ENCODE measurements at places on chromosomes 5 and 9.

DNA sequence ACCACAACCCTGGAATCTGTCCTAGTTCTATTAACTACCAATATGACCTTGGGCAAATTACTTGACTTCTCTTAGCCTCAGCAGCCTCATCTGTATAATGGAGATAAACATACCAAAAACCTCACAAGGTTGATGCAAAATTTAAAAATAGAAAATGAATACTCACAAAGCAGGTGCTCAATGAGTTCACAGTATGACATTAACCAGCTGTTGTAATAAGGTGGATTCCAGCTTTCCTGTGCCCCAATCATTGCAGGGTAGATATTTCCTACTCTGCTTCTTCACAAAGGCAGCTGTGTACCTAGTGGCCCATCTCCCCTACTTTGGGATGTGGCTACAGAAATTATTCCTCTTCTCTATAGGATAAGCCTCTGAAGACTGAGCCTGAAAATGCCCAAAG, 8.8 kb downstream of the HTR4 start:
- no peak for DNase-seq

DNA sequence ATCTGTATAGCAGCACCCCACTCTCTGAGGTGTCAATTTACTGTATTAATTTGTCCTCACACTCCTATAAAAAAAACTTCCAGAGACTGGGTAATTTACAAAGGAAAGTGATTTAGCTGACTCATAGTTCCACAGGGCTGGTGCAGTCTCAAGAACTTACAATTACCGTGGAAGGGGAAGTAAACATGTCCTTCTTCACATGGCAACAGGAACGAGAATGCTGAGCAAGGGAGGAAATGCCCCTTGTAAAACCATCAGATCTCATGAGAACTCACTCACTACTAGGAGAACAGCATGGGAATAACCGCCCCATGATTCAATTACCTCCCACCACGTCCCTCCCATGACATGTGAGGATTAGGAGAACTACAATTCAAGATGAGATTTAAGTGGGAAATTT, 602.6 kb downstream of the MTRR start:
- DNase-seq, result no peak

- DNase-seq, result peak; percentile 47
These were observed 24.6 kb downstream of the GFPT2 start for GRCh38 chr5:180328296-180329137.

- no peak for DNase-seq
These were observed 35.0 kb downstream of the TPPP start for GRCh38 chr5:658103-658502.

GRCh38 chr9:132008184-132008803, 71.4 kb downstream of the MED27 start:
- no peak for DNase-seq

DNA sequence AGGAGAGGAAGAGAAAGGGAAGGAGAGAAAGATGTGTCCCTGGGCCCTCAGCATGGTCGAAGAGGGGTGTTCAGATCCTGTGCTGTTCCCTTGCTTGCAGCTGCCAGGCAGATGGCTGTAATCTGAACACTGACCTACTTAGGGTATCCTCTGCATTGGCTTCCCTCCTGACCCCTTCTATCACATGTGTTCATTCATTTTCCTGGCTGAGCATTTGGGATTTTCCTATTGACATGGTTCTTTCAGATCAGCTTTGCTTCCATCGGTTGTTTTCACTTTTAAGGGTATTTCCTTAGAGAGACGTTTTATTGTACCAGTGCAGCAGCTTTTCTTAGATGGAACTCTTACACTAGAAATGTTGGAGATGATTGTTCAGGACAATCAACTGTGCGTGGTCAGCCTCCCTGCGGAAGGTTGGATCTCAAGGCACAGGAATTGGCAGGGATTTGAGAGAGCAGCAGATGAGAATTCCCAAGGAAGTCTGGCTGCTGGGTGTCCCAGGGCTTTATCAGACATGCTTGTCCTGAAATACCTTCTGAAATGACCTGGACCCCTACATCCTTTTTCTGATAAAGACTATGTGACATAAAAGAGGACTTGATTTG, 26.0 kb downstream of the ACTBL2 start:
- no peak for DNase-seq

DNA sequence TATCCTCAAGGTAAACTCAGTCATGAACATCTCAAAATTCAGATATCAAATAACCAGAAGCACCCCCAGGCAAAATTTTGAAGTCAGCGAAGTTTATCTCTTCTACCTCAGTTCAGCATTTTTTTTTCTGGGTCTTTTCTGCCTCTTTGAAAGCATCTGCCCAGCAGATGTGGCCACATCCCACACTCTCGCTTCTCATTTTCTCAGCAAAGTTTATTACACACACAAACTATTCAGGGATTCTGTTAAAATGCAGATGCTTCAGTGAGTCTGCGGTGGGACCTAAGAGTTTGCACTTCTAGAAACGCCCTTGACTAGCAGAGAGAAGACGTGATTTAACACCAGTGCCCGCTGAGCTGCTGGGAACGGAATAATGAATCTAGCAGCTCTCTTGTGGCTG, 19.3 kb downstream of the RASEF start:
- no peak for DNase-seq

GRCh38 chr5:97694091-97694490, 511.0 kb upstream of the RIOK2 start:
- DNase-seq, result no peak
